SJSA1 (cell line): ENCODE measurements at places on chromosomes 1 and 21.

DNA sequence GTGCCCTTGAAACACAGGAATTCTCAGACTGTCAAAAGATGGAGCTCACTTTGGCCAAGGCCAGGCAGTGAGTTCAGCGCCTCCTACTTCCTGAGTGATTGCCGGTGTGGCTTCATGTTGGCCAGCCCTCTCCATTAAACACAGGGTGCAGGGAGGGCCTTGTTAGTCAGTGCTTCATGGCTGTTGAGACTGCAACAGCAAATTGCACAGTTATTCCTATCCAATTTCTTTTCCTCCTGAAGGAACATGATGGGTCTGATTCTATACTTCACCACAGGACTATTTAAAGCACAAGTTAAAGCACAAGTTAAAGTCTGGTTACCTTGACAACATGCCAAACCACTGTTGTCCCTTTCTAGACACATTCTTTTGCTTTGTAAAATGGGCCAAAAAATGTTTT, 156.6 kb downstream of the SIPA1L2 start:
- no peak for DNase-seq

- DNase-seq: no peak
These were observed 7.6 kb downstream of the DNTTIP2 start for GRCh38 chr1:93871366-93871765.

- no peak for DNase-seq
These were observed 3.3 kb downstream of the SSBP3 start for GRCh38 chr1:54402896-54403295.

- no peak for DNase-seq
These were observed 1222.1 kb upstream of the NCAM2 start for GRCh38 chr21:19776076-19776475.

DNA sequence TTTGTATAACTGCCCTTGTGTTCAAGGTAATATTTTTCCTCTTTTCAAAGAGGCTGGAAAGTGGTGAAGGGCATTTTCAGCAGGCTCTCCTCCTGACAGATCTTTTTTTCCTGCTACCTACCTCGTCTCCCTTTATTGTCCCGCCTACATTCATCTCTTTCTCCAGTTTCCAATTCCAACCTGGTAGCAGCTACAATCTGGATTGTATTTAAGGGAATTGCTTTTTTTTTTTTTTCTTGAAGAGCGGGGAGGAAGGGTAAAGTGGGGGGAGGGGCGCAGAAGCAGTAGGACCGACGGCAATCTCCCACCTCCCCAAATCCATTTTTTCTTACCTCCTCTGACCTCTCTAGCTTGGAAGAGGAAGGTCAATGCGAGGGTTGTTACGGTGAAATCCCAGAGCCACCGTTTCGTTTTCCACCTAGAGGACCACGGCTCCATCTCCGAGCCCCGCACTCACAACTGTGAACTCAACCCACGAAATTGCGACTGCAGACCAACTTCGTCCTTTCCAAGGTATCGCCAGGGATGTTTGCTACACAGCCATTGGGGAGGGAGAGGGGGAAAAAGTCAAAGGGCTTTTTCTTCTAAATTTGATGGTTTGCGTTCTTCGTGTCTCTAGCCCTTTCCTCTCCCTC, 464 bp downstream of the COL11A1 start:
- peak; percentile 50 for DNase-seq

DNA sequence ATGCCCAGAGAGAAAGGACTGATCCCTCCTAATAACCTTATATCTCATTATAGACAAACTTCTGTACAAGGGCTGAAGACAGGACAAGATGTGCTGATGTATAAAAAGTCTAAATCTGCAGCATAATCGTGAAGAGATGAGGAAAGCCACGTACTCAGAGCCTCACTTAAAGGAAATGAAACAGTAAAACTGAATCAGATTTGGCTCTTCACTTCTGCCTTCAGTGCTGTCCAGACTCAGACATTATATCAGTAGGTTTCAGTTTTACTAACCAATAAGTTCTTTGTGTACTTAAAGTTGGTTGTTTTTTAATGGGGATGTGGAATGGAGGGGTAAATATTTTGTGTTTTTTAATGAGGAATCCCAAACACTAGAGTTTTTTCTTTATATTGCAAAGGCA, 45.3 kb upstream of the RGS1 start:
- DNase-seq: no peak

DNA sequence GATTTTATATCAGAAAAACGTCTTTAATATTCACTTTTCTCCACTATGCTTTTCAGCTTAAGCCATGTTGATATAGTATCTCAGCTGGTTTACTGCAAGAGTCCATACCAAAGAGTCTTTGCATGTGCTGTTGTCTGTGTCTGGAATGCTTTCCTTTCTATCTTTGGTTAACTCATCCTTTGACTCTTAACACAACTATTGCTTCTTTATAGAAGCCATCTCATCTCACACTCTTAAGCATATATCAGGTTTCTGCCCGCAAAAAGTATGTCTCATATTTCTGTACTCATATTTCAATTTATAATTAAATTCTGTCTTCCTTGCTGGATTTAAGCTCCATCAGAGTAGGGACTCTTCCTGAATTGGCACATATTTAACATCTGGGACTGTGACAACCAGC, 220.9 kb upstream of the KCNK2 start:
- DNase-seq: no peak

- DNase-seq: no peak
These were observed 39.5 kb upstream of the CAPZB start for GRCh38 chr1:19524791-19525190.

DNA sequence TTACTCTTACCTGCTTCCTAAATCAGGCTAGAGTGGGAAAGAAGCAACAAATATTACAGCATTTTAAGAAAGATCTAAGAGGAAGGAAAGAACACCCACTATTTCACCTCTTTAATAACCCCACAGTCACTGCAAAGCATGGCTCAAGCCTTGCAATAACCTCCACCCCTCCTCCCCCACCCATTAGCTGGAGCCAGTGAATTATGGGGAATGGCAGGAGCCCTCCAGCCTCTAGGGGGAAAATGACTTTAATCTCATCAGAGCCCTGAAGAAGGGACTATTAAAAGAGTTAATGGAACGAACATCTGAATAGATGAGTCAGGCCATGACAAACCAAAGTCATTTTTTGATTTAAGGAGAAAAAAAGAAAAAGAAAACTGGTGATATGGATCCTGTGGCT, 630.7 kb upstream of the PLXNA2 start:
- no peak for DNase-seq

- no peak for DNase-seq
These were observed 67.2 kb upstream of the CCDC190 start for GRCh38 chr1:162928141-162928540.

DNA sequence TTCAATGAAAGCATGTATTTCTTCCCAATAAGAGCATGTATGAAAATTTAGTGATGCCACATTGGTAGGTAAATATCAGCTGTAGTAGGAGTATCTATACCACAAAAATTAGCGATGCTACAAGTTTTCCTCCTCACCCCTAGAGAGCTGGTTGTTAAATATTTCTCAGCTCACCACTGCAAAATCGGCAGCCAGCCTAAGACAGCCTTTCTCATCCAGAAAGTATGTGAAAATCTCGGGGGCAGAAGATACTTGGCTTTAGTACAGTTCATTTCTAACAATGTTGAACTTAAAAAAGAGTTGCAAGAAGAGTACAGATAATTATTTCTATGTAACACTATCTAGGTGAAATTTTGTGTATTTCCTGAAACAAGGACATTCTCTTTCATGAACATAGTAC, 235.4 kb downstream of the TPR start:
- DNase-seq: no peak
